Caki2 (cell line): ENCODE measurements at places on chromosomes 12 and 14. TPM values are rescaled to one million over a fixed set of nuclear protein-coding genes. Genes with fewer than 3 reads are reported as not detected.

NPFF gene
- total RNA-seq = not detected in 2 replicates

DNA sequence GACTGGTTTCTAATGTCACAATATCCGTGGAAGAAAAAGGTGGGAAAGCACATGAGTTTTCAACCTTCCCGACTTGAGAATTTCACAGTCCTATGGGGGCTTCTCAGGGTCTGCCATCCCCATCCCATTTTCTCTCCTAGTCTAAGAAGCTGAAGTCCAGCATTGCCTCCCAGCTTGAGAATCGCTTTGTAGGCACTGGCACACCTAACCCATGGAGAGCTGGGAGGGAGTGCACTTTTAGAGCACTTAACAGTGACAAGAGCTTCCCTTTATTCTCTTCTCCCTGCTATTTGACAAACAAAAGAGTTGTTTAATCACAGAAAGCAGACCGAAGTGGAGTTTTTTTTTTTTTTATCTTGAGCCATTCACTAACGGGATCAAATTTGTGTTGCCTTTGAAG lies 22.8 kb upstream of the SRRM4 start:
- no peak for DNase-seq

- no peak for DNase-seq
Measured at GRCh38 chr14:22978487-22978837, 3.9 kb downstream of the AJUBA start.

- no peak for DNase-seq
Measured at GRCh38 chr12:63138488-63138887, 12.5 kb downstream of the AVPR1A start.

SERPINA12 gene
- total RNA-seq = not detected in 2 replicates

MANSC4 gene
- total RNA-seq = not detected in 2 replicates

DNA sequence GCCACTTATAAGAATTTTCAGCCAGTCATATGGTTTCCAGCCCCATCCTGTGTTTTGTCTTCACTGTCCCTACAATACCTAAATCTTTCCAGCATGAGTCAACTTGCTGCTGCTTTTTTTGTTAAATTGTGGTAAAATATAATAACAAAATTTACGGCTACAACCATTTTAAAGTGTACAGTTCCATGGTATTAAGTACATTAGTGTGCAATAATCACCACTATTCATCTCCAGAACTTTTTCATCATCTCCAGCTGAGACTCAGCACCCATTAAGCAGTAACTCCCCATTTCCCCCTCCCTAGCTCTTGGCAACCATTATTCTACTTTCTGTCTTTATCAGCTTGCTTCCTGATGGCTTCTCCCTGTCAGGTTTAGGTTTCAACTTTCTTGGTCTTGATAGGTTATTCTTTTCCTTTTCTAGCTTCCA lies 39.1 kb downstream of the FRS2 start:
- DNase-seq = no peak

DNA sequence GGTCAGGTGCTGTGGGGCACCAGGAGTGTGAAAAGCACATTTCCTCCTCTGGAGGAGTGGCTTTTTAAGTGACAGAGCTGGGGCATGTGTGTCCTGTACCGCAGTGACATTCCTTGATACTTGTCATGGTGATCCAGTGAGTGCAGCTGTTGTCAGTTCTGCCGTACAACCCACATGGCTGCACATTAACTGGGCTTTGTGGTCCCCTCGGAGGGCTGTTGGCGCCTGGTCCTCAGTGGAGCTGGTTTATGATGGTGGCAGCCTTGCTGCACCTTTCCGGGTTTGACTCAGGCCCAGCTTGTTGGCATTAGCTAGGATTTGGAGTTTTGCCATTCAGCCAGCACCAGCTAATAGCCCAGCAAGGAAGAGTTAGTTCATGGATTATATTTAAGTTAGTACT lies 77.0 kb downstream of the SLC25A47 start:
- DNase-seq = no peak
